Neural crest cell (in vitro differentiated cells): ENCODE measurements at places on chromosomes 5 and 9. TPM values are rescaled to one million over a fixed set of nuclear protein-coding genes. Genes with fewer than 3 reads are reported as not detected.

Gene MYORG
- total RNA-seq: 1.7 and 2.0 TPM in 2 replicates

DNA sequence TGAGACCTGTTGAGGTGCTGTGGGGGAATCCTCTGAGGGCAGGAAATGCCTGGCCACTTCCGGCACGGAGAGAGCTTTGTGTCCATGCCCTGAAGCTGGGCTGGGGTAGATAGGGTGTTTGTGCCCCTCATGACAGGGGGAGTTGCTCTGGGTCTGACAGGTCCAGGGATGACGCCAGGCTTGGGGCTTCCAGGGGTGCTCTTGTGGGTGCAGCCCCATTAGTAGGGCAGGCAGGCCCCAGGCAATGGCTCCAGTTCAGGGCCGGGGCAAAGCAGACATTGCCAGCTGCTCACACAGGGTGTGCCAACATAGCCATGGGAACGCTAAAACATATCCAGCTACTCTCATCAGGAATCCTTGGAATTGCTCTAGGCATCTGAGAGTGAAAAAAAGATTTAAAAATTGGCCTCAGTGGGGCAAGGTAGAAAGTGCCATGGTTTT, 21.1 kb downstream of the PITX1 start:
- DNase-seq: no peak

Gene FBXL7
- total RNA-seq: 20.7 and 20.8 TPM in 2 replicates

Gene SPEF2
- 6.9 and 7.5 TPM in 2 replicates for total RNA-seq

Gene SMIM33
- not detected in 2 replicates for total RNA-seq

GRCh38 chr9:93319301-93319991, 132.0 kb upstream of the FAM120A start:
- DNase-seq: no peak

Gene DDX4
- total RNA-seq: not detected in 2 replicates

- DNase-seq: peak; percentile 99
Measured at GRCh38 chr5:179732412-179732917, at the start of gene MAML1. MAML1 (plus strand) TSS chr5:179732822; CDS start chr5:179733113, 291 bp downstream.

Gene SLC25A2
- total RNA-seq: 0.72 and 1.1 TPM in 2 replicates

DNA sequence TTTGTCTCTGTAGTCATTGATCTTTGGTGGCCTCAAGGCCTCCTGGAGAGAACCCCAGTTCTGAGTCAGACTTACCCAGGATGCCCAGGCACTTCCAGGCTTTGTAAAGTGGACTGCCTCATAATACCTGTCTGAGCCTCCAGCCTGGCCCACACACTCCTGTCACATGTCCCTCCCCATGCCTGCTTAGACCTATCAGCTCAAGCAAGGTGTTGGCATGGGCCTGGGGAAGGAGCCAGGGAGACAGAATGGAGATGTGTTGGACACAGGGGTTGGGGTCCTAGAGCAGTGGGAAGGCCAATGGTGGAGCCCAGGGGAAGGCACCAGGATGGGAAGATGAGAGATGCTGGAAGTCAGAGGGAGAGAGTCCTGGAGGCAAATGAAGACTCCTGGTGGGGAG, 136.2 kb downstream of the CFAP90 start:
- DNase-seq: no peak

DNA sequence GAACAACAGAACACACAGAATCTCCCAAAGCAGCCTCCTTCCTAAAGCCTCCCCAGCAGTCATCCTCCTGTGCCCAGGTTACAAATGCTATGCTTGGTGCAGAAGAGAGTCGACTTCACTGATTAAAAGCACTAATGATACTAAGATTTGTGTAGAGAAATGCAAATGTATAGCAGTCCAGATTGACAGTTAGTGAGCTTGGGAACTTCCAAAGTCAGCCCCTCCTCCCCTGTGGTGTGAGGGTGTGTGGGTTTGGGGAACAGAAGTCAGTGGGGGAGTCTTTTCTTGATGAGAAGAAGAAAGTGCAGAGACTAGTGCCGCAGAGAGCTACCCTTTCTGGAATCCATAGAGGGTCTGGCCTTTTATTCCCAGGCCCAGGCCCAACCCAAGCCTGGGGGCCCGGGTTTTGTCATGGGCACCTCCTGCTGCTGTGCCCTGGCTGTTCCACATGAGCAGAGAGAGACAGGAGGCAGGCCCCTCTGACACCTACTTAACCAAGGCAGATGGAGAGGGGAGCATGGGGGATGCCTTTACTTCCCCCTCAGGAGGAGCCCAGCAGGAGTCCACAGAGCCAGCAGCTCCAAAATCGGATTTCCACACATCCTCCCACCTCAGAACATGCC, 173.3 kb downstream of the DENND1A start:
- no peak for DNase-seq

DNA sequence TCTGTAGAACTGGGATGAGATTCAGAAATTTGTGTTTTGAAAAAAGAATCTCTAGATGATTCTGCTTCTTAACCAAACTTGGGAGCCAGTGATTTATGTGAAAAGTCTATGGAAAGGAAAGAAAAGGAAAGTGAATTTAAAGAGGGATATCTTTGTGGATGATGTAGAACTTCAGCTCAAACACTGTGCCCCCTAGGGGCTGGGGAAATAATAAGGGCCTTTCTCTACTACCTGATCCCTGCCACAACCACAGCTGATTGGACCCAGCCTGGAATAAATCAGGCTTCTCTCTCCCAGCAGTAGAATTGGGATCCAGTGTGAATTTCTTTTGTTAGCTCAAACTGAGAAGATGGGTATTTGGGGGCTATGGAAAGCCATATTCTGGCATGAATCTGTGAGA, 155.0 kb downstream of the PRELID2 start:
- DNase-seq: no peak

DNA sequence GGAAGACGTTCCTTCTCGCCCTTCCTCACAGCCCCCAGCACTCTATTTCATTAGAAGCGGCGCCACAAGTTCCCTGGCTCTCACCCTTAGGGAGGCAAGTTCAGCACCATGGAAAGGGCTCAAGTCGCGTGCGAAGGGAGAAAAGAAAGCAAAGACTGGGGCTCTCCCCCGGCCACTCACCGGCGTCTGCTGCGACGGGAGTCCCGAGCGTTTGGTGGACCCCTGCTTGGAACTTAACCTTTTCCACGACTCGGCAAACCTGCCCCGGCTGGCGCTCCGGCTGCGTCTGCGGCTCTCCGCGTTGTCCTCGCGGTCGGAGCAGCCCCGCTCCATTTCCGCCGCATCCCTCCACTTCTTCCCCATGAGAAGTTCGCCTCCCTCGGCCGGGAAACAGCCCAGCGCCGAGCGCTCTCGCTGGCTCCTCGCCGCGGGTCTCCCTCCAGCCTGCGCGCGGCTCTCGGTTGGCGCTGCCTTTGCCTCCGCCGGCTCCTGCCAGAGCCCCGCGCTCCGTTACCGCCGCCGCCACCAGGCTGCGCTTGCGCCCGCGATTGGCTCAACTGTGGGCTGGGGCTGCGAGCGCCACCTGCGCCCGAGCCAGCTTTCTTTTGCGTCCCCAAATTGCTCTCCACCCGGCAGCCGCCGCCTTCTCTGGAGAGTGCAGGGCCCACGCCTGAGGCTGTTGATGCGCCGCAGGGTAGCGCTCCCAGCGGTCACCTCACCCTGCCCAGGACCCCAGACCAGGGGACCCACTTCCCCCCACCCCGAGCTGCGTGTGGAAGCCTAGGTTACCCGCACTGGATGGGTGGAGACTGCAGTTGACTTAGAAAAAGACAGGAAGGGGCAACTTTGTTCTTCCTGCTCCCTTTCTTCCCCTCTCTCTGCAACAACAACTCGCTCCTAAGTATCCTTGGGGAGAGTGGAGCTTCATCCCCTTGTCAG, 321.6 kb downstream of the CEMIP2 start:
- peak; percentile 73 for DNase-seq

DNA sequence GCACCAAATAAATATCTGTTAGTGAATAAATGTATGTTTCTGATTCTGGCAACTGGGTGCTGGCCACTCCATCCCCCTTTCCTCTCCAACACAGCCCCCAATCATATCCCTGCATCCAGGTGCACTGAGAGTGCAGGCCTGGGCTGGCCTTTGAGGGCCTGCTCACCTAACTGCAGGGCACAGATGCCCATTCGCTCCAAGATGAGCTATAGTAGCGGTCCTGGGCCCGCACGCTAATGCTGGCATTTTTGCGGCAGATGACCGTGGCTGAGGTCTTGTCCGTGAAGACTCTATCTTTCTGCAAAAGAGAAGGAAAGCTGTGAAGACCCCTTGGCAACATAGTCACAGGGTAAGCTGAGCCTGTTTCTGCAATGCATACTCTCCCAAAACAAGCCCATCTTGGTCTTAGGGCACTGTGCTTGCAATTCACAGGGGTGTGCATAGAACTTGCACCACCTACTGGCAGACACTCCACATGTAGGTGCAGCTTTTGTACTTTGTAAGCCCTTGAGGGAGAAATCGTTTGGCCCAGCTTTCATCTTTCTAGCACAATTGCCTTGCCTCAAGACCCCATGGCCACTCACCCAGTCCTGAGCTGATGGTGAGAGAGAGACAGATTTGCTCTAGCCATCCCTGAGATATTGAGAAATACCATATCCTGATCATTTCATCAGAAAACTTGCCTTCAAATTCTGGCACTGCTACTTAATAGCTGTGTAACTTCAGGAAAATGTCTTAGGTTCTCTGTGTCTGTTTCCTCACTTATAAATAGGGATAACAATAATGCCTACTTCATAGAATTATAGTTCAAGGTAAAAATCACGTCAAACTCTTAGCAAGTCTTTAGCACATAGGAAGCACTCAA, 13.5 kb downstream of the IL12B start:
- peak; percentile 25 for DNase-seq

Gene GDF9
- 0.49 and 0.89 TPM in 2 replicates for total RNA-seq

DNA sequence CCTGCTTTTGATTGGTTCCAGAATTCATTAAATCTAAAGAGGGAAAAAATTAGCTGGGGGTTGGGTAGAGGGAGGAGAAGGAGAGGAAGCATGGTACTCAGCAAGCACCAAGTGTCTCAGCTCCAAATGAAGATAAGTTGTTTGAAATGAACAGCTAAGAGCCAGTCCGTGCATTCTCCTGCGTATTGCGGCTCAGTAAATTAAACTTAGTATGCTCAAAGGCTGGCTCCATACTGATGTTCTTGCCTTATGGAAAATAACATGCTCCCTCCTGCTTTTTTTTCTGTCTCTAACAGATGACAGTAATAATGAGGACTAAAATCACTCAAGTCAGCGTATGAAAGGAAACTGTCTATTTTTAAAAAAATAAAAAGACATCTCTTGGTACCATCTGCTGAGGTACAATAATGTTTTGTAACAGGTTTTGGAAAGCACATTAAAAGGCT, 161.0 kb downstream of the SPATA31D1 start:
- DNase-seq: no peak

DNA sequence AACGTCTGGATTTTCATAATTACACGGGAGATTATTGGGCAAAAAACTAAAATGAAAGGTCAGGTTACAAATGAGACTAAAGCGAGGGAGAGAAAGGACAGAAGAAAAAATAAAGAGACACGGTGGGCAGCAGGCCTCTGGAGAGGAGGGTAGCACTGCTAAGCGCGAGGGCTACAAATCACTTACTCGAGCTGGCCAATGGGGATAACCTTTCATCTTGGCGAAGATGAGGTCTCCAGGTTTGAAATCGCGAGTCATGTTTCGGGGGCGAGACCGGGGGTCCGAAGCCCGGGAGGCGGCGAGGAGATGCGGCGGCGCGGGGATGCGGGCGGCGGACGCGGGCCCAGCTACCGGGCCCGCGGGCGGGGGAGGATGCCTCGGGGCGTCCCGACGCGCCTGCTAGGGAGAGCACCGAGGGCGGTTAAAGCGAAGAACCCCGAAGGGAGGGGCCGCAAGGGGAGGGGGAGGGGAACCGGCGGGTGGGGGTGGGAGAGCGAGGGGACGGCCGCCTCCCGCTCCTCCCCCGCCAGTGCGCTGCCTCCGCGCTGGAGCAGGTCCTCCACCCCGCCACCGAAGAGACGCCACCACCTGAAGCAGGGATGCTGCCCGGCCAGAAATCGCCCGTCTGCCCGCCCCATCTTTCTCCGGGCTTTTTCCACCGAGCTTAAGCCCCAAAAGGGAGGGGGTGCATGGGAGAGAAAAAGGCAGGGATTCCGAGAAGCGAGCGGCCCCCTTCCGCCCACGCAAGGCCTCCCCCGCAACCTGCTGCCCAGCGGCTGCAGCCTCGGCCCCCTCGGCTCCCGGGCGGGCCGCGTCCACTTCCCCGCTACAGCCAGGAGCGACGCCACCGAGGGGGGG, 610 bp downstream of the PSIP1 start:
- peak; percentile 30 for DNase-seq

- no peak for DNase-seq
Measured at GRCh38 chr9:105244734-105245028, 230 bp downstream of the SLC44A1 start.

DNA sequence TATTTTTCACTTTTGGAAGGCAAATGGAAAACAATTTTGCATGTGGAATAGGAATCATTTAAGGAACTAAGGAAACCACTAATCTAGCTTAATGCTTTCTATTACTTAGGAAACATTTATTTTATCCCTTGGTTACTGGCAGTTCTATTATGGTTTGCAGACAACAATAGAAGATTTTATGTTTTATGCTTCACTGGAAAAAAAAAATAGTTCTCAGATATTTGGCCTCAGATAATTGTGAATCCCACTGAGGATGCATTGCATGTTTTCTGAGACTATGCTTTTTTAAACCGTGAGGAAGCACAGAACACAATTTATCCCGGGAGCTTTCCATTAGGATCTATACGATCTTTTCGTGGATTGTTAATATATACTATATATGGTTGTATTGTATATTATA, 356.9 kb downstream of the CSNK1G3 start:
- no peak for DNase-seq

- no peak for DNase-seq
Measured at GRCh38 chr9:99167694-99168093, 54.0 kb downstream of the ALG2 start.

- DNase-seq: no peak
Measured at GRCh38 chr5:132110195-132110594, 36.6 kb downstream of the CSF2 start.

DNA sequence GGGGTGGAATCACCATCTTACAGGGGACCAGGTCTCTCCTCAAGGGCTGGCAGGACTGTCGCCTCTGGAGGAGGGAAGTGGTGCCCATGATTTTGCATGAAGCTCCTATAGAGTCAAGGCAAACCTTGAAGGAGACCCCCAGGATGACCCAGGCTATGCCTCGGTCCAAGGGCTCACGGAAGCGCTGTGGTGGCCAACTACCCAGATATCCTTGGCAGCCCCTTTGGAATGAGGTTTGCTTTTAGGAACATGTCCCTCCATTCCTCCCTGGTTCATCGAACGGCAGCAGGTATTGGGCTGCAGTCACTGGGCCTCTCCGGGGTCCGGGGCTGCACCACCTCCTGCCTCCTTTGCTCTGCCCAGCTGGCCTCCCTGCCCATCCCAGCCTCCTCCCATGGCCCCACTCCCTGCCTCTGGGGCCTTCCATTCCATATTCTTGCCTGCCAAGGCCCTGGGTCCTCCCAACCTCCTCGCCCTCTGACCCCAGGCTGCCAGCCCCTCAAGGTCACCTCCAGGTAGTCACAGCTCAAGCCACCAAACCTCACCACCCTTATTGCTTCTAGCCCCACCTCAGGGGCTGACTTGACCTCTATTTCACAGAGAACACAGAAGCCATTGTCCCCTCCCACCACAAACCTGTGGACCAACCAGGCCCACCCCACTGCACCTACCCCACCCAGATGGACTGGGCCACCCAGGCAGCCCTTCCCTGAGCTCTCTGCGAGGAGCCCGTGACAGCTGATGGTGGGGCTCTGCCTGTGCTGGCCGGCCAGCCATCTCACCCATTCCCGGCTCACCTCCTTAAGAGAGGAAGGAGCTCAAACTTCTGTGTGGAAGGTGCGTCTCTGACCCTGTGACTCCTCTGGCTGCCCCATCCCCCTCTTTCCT, 3.6 kb upstream of the IL3 start:
- no peak for DNase-seq

GRCh38 chr9:122875523-122875922, 29.6 kb downstream of the RC3H2 start:
- DNase-seq: no peak

GRCh38 chr9:35664531-35665470, at the start of gene ARHGEF39:
ARHGEF39 (minus strand) TSS chr9:35665195; CDS start chr9:35665169, 26 bp downstream.
- DNase-seq: peak; percentile 78
